ENCODE measurements at places on chromosomes 7 and 10.
A peak's percentile ranks its signal among the peaks of the same experiment; 100 is the strongest.

- DNase-seq = no peak
These were observed 78.4 kb downstream of the CTBP2 start for GRCh38 chr10:125081931-125082330.

- peak; percentile 48 for DNase-seq
These were observed 10.6 kb upstream of the GRB10 start for GRCh38 chr7:50793120-50793946.

- no peak for DNase-seq
These were observed 158.2 kb downstream of the ST7 start for GRCh38 chr7:117111535-117111934.

- DNase-seq = no peak
These were observed 69.4 kb downstream of the FAM53B start for GRCh38 chr10:124674768-124675222.

Measured in brain (organoid and tissue), 16 donors.